Endothelial cell of umbilical vein (primary cell): ENCODE measurements at places on chromosomes 1 and 21. TPM values are rescaled to one million over a fixed set of nuclear protein-coding genes. Genes with fewer than 3 reads are reported as not detected.

GRCh38 chr1:54045496-54045895 lies 7.5 kb downstream of the TMEM59 start:
- no peak for DNase-seq

DNA sequence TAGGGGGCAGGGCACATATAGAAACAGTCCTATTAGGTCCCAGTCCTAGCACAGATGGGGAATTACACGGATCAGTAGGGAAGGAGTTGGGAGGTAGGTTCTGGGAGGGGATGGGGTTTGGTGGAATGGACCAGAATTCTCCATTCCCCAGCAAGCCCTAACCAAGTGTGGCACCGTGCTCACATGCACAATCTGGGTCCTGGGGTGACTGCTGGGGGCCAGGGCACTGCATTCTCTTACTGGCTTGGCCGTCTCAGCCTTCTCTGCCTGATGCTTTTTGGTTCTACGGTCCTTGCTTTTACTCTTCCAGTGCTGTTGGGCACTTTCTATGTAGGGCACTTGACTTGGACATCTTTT lies 53.9 kb downstream of the NENF start:
- DNase-seq, result no peak

The ADAMTS4 gene
- polyA plus RNA-seq, result 2.5 and 2.6 TPM in 2 replicates

The NBPF8 gene
- 21.1 and 21.9 TPM in 2 replicates for polyA plus RNA-seq

- no peak for DNase-seq
Observed at GRCh38 chr21:34181431-34182039, 108.2 kb downstream of the MRPS6 start.

GRCh38 chr1:17297991-17298390 lies 10.0 kb upstream of the PADI4 start:
- no peak for DNase-seq
